ENCODE measurements at places on chromosomes 1 and 21. TPM values are rescaled to one million over a fixed set of nuclear protein-coding genes. Genes with fewer than 3 reads are reported as not detected.

The OR2G2 gene
- not detected for total RNA-seq

The FMN2 gene
- 35.4 TPM for total RNA-seq

The HSPB7 gene
- total RNA-seq: 0.66 TPM

The OR10J4 gene
- not detected for total RNA-seq

The PRUNE1 gene
- 16.2 TPM for total RNA-seq

The OLIG2 gene
- 25.8 TPM for total RNA-seq

The EDARADD gene
- 2.5 TPM for total RNA-seq

Measured in SK-MEL-5 (cell line).